ENCODE measurements at places on chromosomes 3 and 15. TPM values are rescaled to one million over a fixed set of nuclear protein-coding genes. Genes with fewer than 3 reads are reported as not detected.

The SNTN gene
- not detected for total RNA-seq

The INAFM2 gene
- total RNA-seq: 8.1 TPM

The LEO1 gene
- total RNA-seq: 20.2 TPM

The SERPINI1 gene
- total RNA-seq: 4.7 TPM

DNA sequence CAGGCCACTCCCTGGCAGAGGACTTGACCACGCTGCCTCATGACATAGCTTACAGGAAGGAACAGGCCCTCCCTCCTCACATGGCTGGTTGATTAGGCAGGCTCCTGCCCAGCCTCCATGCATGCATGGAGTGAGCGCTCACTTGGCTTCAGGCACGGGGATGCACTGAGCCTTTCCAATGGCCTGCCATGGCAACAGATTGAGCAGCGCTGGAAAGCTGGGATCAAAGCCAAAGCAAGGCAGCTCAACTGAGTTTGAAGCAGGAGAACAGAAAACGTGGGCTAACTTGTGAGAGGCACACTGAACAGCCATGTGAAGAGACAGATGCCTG, 5.9 kb upstream of the GRAMD2A start:
- no peak for DNase-seq
- no peak overlapping the region for H3K27ac ChIP-seq
- peaks cover 3% of the 10 kb centered on the region for H3K4me1 ChIP-seq

DNA sequence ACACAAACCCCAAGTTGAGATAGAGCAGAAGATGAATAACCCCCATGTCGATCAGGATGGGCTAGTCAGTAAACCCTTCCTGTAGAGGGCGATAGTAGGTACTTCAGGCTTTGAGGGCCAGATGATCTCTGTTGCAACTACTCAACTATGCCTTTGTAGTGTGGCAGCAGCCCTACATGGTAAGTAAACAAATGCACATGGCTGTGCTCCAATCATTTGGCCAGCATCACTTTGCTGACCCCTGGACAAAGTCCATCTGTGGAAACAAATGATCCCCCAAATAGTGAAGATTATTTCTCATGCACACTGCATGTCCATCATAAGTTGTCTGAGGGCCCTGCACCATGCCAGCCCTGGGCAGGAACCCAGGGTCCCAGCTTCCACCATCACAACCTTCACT, 402.2 kb upstream of the PROK2 start:
- no peaks in the 10 kb centered on the region for H3K27me3 ChIP-seq
- no peak for DNase-seq
- no peak overlapping the region for H3K27ac ChIP-seq
- H3K4me3 ChIP-seq: no peak overlapping the region

GRCh38 chr3:15279671-15280402, 52.5 kb downstream of the SH3BP5 start:
- DNase-seq: no peak
- H3K4me1 ChIP-seq: peaks cover 27% of the 10 kb centered on the region
- H3K27me3 ChIP-seq: no peaks in the 10 kb centered on the region

DNA sequence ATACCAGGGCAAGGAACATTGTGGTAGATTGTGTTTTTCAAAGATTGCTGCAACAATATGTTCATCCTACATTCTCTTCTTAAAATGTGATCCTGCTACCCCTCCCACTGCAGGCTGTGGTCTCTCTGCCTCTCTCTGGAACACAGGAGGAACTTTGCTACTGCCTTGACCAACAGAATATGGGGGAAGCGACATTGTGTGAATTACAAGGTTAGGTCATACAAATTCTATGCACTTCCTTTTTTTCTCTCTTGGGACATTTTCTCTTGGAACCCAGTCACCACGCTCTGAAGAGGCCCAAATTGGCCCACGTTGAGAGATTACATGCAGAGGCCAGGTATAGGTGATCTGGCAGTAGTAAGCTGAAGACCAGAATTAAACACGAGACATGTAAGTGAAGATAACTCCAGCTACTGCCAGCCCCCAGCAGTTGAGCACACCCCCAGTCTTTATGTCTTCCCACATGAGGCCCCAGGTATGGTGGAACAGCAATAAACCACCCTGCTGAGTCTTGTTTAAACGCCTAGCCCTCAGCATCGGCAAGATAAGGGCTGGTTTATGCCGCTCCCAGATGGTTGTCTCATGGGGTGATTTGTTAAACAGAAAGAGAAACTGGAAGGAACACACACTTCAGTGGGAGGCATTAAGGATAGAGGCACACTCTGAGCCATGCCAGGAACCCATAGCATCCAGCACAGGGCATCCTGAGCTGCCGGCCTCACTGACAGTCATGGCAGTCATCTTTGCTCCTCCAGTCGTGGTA, 59.9 kb downstream of the FAM43A start:
- no peak for DNase-seq
- H3K4me1 ChIP-seq: no peaks in the 10 kb centered on the region
- no peak overlapping the region for H3K27ac ChIP-seq
- no peaks in the 10 kb centered on the region for H3K36me3 ChIP-seq

DNA sequence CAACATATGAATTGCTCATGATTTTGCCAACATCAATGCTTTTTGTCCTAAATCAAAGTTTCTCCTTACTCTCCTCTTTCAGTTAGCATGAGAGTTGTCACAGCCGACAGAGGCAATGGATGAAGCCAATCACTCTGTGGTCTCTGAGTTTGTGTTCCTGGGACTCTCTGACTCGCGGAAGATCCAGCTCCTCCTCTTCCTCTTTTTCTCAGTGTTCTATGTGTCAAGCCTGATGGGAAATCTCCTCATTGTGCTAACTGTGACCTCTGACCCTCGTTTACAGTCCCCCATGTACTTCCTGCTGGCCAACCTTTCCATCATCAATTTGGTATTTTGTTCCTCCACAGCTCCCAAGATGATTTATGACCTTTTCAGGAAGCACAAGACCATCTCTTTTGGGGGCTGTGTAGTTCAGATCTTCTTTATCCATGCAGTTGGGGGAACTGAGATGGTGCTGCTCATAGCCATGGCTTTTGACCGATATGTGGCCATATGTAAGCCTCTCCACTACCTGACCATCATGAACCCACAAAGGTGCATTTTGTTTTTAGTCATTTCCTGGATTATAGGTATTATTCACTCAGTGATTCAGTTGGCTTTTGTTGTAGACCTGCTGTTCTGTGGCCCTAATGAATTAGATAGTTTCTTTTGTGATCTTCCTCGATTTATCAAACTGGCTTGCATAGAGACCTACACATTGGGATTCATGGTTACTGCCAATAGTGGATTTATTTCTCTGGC, 2.5 kb downstream of the OR4F6 start:
- H3K27me3 ChIP-seq: peaks cover 31% of the 10 kb centered on the region
- H3K36me3 ChIP-seq: peaks cover 4% of the 10 kb centered on the region
- DNase-seq: no peak

DNA sequence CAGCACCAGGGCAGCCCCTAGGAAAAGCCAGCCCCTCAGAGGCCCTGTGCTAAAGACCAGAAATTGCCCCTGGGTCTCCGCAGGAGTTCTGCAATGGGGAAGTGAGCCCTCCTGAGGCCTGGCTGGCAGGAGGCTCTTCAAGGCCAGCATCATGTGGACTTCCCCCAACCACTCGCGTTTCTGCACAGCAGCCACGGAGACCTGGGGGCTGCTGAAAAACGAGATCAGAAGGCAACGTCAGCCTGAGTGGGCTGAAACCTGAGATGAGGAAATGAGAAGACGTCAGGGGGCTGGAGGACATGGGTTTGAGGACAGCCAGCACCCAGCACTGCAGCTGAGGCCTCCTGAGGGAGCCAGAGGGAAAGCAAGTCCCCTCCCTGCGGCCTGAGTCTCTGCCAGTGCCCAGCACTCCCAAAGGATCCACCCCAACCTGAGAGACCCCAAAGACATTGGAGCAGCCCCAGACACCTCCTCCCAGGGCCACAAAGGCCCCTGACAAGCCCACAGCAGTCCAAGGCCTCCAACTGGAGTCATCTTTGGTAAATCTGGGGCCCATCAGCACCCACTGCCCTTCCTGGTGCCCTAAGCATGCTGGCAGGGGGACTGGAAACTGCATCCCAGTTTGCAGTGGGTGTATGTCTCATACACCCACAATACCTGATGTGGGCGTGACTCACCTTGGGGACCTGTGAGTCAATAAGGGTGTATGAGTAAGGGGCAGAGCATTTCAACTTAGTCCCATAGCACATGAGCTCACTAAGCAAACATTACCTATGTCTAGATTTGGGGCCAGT, 29.2 kb upstream of the CYP11A1 start:
- no peaks in the 10 kb centered on the region for H3K27me3 ChIP-seq
- no peaks in the 10 kb centered on the region for H3K36me3 ChIP-seq
- peaks cover 39% of the 10 kb centered on the region for H3K4me1 ChIP-seq
- DNase-seq: peak; percentile 35

DNA sequence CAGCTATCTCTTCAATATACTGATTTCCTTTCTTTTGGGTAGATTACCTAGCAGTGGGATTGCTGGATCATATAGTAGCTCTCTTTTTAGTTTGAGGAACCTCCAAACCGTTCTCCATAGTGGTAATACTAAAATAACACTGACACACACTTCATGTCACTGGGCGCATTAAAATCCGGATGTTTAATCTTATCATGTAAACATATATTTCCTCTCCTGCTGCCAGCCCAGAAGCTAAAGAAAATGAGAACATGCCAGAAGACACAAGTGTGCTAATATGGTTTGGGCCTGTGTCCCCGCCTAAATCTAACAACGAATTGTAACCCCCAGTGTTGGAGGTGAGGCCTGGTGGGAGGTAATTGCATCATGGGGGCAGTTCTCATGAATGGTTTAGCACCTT, 23.6 kb upstream of the KCNMB2 start:
- no peaks in the 10 kb centered on the region for H3K27me3 ChIP-seq
- no peak overlapping the region for H3K27ac ChIP-seq
- H3K36me3 ChIP-seq: no peaks in the 10 kb centered on the region

GRCh38 chr3:70982284-70982683, 601.2 kb downstream of the FOXP1 start:
- peak overlapping the region; percentile 57 for H3K4me3 ChIP-seq
- peaks cover 9% of the 10 kb centered on the region for H3K36me3 ChIP-seq
- H3K27me3 ChIP-seq: no peaks in the 10 kb centered on the region
- peak overlapping the region; percentile 88 for H3K27ac ChIP-seq
- H3K4me1 ChIP-seq: peaks cover 81% of the 10 kb centered on the region

DNA sequence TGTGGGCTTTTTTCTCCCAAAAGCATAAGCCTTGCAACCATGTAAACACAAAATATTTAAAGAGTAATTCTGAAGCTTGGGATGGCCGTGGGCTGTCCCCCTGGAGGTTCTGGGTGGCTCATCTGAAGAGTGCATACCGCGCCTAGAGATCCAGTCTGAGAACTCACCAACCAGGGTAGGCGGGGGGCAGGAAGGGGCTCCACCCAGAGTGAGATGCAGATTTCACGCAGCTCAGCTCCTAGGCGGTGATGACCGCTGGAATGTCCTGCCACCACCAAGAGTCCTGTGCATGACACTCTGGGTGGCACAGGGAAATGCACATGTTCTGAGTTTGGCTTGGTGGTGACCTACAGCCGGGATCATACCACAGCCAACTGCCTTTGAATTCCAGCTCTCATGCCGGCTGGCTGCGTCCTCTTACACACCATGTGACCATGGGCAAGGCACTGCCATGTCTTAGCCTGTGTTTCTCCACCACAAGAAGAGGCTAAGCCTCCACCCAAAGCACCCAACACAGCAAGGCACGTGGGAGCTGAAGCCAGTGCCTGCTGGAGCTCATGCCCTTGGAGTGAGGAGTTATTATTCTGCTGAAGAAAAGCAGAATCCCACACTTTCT, 125.1 kb upstream of the IQSEC1 start:
- no peak for DNase-seq
- H3K36me3 ChIP-seq: no peaks in the 10 kb centered on the region
- H3K27ac ChIP-seq: no peak overlapping the region
- H3K4me1 ChIP-seq: peaks cover 16% of the 10 kb centered on the region
